Retina (tissue), 1 donor: ENCODE measurements at places on chromosomes 4 and X.
A peak's percentile ranks its signal among the peaks of the same experiment; 100 is the strongest.

DNA sequence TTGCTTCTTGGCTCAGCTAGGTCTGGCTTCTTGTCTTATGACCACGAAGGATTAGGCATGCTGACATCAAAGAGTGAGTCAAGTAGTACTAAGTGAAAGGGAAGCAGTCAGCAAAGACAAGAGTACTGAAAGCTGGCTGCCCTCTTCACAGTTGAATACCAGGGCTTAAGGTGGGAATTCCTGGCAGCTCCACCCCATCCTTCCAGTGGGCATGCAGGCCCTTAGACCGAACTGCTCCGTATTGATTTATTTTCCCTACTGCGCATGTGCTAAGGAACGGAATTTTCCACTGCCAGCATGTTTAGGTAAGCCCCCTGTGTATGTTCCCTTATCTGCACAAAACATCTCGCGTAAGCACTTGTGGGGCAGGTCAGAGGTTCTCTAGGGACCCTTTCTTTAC, 2320.1 kb downstream of the ARAP2 start:
- peak; percentile 24 for DNase-seq

DNA sequence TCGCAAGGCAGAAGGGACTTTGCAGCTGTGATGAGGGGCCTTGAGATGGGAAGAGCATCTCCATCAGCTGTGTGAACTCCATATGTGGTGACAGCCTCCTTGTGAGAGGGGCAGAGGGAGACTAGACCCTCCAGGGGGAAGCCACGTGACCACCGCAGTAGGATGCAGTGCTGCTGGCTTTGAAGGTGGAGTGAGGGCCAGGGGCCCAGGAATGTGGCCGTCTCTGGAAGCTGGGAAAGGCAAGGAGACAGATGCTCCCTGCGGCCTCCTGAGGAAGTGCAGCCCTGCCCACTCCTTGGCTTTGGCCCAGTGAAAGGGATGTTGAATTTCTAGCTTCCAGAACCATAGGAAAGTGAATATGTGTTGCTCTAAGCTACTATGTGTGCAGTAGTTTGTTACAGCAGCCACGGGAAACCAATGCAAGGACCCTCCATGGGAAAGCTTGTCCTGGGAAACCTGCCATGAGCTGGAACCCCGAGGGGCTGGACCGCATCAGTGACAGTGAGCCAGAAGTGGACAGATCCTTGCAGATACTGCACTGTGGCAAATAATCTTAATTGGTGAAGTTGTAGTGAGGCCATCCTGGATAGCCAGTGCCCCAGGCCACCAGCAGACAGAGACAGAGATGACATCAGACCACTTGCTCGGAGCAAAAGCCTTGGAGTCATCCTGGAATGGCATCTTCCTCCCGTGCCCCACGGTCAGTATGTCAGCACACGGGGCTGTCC, 35.4 kb upstream of the SORCS2 start:
- peak; percentile 74 for DNase-seq

DNA sequence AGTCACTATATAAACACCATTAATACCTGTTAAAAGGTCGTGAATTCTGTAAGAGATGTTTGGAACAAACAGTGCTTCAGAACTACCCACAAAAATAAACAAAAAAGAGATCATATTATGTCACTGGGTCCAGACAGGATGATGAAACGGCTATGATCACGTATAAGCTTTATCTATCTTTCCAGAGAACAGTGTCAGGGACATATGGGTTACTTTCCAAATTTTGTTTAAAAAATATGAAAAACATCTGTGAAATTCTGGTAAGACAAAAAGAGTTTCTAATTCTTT, 90.0 kb downstream of the SORBS2 start:
- no peak for DNase-seq

GRCh38 chr4:37139987-37140386, 104.6 kb upstream of the NWD2 start:
- no peak for DNase-seq

DNA sequence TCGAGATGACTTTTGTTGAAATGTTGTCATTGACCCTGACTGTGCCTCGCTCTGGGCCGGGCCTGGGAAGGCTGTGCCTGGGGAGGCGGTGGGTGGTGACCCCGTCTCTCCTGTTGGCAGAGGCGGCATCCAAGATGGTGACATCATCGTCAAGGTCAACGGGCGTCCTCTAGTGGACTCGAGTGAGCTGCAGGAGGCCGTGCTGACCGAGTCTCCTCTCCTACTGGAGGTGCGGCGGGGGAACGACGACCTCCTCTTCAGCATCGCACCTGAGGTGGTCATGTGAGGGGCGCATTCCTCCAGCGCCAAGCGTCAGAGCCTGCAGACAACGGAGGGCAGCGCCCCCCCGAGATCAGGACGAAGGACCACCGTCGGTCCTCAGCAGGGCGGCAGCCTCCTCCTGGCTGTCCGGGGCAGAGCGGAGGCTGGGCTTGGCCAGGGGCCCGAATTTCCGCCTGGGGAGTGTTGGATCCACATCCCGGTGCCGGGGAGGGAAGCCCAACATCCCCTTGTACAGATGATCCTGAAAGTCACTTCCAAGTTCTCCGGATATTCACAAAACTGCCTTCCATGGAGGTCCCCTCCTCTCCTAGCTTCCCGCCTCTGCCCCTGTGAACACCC, 36.4 kb downstream of the HTRA3 start:
- no peak for DNase-seq

DNA sequence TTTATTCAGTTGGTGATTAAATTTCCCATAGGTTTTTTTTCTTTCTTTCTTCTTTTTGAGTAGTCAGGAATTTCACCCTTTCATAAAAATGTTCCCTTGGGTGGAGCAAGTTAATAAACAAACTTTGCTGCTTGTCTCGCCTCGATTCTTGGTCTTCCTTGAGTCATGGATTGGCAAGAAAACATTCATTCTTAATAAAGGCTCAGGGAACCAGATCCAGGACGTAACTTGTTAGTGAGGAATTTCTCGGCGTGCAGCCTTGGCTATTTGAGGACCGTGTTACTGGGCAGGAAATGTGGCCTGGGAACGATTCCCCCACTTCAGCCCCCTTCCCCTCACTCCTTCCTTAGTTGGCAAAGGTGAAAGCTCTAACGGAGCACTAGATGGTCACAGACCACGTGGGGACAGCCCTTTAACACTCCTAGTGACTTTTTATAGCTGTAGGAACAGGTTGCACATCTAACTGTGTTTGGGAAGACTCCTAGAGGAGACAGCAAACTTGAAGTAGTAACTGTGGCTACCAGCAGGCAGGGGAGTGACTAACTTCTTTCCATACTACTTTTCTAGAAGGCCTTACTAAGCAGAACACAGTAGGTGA, 106.8 kb downstream of the UCHL1 start:
- no peak for DNase-seq

DNA sequence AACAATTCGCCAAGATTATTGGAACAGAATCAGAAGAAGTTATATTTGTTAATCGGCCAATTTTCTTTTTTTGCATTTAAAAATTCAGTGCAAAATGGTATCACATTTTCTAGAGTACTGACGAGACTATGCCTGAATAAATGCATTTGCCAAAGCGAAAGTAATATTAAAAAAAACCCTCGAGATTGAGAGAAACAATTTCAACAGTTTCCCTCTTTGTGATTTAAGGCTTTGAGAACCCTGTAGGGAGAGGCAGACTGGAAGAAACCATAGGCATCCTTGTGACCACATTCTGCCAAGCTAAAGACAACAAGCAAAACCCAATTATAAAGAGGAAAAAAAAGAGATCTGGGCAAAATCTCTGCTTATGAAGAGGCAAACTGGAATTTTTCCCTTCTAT, 218.1 kb upstream of the GK2 start:
- DNase-seq = no peak

DNA sequence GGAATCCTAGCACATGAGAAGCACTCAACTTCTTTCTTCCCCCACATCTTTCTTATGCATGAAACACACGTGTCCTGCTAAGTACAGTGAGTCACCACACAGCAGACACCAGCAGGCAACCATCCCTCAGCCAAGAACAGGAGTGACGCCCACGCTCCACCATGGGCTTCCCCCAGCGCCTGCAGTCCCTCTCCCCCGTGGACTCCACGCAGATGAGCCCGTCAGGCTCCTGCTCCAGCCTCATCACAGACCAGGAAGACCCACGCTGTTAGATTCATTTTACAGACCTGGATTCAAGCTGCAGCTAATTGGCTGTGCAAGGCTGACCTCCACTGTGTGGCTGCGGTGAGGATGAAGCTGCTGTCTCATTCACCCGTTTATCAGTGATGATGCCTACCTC, 16.7 kb downstream of the HMX1 start:
- DNase-seq = peak; percentile 73

DNA sequence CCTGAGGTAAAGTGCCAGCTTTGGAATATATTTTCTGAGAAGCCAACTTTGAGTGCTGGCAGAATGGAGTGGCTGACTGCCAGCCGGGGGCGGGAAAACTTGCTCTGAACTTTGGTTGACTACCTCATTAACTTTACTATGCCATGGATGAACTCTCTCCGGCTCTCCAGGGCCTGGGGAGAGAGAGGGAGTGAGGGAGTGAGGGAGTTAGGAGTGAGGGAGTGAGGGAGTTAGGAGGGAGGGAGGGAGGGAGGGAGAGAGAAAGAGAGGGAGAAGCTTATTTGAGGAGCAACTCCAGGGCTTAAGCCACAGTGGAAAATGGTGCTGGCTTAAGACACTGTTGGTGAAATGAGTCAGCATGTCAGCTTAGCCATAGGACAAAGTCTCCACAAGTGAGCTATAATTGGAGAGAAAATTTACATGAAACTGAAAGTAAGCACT, 280.9 kb upstream of the RPS6KA3 start:
- DNase-seq = no peak

- no peak for DNase-seq
Measured at GRCh38 chr4:112706840-112707207, 69.9 kb downstream of the LARP7 start.

GRCh38 chrX:154401045-154401799, 3.0 kb downstream of the RPL10 start:
- DNase-seq = no peak
